WTC11 (cell line): ENCODE measurements at places on chromosomes 1 and 21.

- peak; percentile 72 for DNase-seq
Observed at GRCh38 chr1:52662645-52663313, 29.8 kb downstream of the SHISAL2A start.

- DNase-seq: no peak
Observed at GRCh38 chr1:98556521-98557158, 104.9 kb upstream of the SNX7 start.

GRCh38 chr1:166844791-166845190 lies 5.5 kb downstream of the POGK start:
- no peak for DNase-seq

DNA sequence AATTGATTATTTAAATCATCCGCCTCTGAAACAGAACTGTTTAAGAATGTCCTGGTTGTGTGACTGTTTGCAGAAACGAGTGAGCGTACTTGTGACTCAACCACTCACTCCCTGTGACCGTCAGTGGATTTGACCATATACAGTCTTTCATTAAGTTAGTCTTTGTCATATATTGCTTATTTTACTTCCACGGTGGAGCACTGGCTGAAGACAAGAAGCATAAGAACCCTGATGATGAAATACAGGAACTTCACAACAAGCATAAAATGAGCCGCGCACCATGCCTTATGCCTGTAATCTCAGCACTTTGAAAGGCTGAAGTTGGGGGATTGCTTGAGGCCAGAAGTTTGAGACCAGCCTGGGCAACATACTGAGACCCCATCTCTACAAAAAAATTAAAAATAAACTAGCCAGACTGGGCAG lies 194.0 kb downstream of the TOMM20 start:
- DNase-seq: no peak

DNA sequence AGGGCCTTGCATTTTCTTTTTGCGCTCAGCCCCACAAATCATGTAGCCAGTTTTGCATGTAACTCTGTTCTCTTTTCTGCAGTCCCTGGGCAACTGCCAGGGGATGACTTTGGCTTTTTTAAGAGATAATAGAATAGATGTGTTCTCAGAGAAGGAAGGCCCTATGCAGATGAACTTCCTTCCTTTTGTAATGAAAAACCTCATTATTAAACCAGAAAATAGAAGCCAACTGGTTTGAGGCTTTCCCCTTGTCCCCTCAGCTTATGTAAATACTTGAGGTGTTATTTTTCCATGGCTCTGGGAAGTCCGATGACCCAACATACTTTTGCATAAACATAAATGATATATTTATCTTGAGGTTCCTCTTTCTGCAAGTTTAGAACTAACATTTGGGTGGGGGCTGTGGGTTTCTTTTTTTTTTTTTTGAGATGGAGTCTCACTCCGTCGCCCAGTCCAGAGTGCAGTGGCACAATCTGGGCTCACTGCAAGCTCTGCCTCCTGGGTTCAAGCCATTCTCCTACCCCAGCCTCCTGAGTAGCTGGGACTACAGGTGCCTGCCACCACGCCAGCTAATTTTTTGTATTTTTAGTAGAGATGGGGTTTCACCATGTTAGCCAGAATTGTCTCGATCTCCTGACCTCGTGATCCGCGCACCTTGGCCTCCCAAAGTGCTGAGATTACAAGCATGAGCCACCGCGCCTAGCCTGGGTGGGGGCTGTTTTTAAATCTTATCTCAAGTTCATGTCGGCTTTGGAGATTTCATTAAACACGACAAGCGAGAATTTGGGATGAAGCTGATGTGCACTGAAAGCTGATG lies 14.4 kb upstream of the FCRL5 start:
- no peak for DNase-seq

DNA sequence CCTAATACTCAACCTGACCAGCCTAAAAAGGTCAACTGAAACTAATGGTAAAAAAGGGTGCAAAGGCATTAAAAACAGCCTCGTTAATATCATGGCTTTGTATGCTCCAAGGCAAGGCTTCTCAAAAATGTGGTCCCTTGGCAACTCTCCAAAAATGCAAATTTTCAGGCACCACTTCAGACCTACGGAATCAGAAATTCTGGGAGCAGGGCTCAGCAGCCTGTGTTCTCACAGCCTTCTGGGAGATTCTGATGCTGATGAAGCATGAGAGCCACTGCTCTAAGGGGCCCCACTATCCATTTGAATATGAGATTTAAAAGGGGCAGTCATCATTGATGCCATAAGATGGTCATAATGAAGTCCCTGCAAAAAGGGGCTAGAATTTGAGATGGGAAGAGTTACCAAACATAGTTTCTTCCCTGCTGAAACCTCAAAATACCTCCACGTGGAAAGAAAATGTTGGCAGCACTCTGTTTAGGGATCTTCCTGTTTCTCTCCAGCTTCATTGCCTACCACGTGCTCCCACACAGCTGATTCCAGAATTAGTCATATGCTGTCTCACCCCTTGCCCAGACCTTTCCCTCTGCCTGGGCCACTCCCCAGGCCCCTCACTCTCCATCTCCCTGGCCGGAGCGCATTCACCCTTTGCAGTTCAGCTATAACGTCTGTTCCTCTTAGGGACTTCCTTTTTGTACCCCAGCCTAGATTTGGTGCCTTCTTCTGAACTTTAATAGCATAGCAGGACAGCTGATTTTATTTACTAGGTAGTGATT lies 46.7 kb downstream of the PHC2 start:
- DNase-seq: no peak

- peak; percentile 7 for DNase-seq
Observed at GRCh38 chr1:6134741-6135510, 45.2 kb downstream of the CHD5 start.

- DNase-seq: no peak
Observed at GRCh38 chr1:3096345-3096744, 27.3 kb downstream of the PRDM16 start.

DNA sequence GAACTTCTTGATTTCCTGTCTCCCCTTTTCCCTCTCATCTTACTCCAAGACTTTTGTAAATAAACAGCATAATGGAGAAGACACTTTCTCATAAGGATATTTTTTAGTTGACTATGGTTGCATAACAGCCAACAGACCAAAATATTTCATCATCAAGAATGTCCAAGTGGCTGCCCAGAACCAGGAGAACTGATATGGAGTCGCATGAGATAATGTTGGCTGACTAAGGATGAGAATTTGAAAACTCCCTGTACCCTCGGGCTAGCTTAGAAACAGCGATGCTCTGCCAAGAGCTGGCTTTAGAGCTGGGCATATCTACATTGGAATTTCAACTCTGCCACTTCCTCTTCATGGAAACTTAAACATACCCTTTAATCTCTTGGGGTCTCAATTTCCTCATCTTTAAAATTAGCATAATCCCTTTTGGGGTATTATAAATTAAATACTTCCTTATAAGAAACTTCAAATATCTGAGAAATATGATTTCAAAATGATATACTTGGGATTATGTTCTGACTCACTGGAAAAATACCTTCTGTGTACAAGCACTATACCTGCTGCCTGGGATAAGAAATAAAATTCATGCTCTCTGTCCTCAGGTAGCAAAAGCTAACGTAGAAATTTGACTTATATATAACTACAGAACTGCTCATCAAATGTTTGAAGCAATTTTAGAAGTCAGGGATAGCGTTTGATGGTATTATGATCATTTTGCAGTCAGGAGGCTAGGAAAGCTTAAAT lies 777.3 kb downstream of the LTN1 start:
- DNase-seq: no peak

- DNase-seq: peak; percentile 30
Observed at GRCh38 chr1:165162671-165163241, 193.8 kb downstream of the LMX1A start.

GRCh38 chr1:47405697-47406096 lies 10.4 kb upstream of the FOXE3 start:
- DNase-seq: no peak

GRCh38 chr1:17588048-17588871 lies 48.8 kb downstream of the ARHGEF10L start:
- DNase-seq: peak; percentile 56

GRCh38 chr1:15290382-15290781 lies 43.4 kb downstream of the FHAD1 start:
- no peak for DNase-seq

GRCh38 chr1:161439280-161440232 lies 65.7 kb upstream of the FCGR2A start:
- peak; percentile 47 for DNase-seq

DNA sequence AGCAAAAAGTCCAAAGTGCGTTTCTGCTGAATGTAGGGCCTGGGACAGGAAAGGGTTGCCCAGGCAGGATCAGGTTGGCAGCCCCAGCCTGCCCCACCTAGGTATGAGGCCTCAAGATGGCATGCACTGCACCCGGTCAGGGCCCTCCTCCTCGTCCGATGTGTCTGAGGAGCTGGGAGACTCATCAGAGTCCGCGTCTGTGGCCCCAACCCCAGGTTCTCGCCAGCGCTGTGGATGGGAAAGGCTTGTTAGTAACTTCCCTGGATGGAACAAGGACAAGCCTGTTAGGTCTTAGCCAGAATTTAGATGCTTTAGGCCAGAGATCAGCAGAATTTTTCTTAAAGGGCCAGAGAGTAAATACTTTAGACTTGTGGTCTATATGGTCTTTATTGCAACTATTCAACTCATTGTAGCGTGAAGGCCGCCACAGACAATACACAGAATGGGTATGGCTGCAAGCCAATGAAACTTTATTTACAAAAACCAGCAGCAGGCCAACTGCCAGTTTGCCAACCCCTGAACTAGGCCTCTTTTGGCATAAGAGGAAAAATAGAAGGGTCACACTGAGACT lies 12.4 kb downstream of the PEA15 start:
- DNase-seq: no peak

GRCh38 chr1:24888971-24889676 lies 41.0 kb downstream of the RUNX3 start:
- no peak for DNase-seq

DNA sequence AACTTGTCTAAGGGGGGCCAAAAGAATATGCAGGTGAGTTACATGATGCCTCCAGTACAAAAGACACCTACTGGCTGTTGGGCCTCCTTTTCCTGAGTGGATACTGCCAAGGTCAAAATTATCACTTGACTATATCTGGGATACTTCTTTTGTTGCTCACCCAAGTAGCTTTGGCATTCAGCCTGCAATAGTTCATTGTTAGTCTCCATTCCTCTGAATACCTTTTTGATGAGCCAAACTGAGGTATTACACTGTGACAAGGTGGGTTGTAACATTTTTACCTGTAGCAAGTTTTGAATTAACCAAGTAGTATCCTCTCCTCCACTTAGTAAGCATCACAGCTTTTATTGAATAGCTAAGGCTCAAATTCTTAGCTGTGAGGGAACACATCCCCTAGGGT lies 408.0 kb downstream of the LRRIQ3 start:
- no peak for DNase-seq

DNA sequence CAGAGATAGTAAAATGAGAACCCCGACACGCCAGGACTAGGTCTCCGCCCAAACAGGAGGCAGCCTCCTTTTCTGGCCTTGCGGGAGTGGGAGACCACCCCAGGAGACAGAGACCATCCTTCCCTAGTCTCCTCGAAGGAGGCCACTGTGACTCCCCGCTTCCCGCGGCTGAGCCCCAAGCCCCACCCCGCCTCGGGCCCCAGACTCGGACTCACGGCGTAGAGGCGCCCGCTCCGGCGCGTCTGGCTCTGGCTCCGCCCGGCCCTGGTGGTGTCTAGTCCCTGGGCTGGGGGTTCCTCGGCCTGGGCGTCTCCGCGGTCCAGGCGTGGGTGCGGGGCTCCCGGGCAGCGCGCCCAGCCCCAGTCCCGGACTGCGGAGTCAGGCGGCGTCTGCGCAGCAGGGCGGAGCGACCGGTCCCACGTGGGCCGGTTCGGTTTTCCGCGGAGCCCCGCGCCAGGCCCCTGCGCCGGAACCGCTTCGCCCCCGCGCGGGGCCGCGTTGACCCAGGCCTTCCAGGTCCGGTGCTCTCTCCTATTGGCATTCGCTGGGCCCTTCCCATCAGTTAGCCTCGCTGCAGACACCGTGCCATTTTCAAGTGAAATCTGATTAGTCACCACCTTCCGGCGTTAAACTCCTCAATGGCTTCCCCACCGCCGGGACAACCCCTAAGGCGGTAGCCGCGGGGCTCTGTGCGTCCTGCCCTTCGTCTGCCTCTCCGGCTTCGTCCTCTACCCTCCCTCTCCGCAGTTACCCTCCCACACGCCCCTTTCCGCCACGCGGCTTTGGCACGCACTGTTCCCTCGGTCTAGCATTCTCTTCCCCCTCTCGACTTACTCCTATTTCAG lies at the start of gene C1orf216:
Gene C1orf216, minus strand, starts transcription at position 393 of the 845 bp plus-strand sequence. CDS start 2,563 bp downstream, outside the sequence.
- DNase-seq: peak; percentile 65

- DNase-seq: no peak
Observed at GRCh38 chr1:200780545-200781369, 42.1 kb downstream of the CAMSAP2 start.

DNA sequence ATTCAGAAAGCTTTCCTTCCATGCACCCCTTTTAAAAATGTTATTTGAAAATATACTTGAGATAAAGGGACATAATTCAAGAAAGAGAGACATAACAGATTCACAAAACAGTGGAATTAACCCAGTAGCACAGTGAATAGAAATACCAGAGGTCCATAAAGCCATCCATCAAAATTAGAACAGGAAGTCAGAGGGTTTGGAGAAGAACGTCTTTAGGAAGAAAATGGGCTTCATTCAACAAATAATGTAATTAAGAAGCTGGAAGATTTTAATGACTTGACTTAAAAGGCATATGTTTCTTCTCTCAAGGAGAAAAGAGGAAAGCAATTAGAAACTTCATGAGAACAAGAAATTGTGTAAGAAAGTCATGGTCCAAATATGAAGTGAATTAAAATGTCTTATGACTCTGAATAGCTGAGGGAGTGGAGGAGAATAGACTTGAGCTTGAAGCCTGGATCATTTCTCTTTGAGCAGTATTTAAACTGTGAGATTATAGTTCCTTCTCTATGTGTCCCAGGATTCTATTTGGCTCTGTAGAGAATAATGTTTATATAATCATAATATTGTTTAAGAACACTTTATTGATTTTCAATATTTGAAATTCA lies 7.9 kb upstream of the HCRTR1 start:
- DNase-seq: no peak

- peak; percentile 3 for DNase-seq
Observed at GRCh38 chr1:205535866-205536758, 31.6 kb downstream of the CDK18 start.

- DNase-seq: peak; percentile 43
Observed at GRCh38 chr1:52629325-52629643, 3.7 kb upstream of the SHISAL2A start.

DNA sequence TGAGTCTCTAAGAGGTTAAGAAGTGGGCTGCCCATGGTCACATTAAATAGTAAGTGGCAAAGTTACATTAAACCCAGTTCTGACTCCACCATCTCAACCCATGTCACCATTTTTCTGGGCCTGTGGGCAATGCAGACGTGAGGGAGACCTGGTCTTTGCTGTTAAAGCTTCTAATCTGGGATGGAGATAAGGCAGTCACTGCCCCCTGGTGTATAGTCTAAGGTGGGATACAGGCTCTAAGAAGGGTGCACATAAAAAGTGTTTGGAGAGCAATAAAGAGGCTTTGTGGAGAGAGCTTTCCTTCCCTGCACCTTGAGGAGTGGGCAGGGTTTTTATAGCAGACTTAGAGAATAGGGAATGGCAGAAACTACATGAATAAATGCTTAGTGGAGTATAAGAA lies 141.3 kb downstream of the ROR1 start:
- DNase-seq: no peak

DNA sequence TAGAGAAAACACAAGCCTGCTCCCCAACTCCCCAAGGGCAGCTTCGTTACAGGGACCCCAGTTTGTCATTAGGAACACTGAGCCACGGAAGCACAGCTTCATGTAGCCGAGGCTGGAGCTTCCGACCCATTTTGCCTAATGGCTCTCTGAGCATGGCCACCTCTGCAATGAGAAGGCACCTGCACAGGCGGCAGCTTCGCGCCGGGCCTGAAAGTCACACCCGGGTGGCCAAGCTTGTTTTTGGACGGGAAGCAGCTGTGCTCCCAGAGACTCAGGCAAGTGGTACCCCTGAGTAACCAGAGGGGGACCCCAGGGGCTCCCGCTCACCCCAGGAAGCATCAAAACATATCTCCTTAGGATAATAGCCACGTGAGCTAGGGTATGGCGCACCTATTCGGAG lies 80.9 kb downstream of the SLC66A1 start:
- DNase-seq: no peak
